ENCODE measurements at places on chromosomes 6 and 20. TPM values are rescaled to one million over a fixed set of nuclear protein-coding genes. Genes with fewer than 3 reads are reported as not detected.
A peak's percentile ranks its signal among the peaks of the same experiment; 100 is the strongest.

DNA sequence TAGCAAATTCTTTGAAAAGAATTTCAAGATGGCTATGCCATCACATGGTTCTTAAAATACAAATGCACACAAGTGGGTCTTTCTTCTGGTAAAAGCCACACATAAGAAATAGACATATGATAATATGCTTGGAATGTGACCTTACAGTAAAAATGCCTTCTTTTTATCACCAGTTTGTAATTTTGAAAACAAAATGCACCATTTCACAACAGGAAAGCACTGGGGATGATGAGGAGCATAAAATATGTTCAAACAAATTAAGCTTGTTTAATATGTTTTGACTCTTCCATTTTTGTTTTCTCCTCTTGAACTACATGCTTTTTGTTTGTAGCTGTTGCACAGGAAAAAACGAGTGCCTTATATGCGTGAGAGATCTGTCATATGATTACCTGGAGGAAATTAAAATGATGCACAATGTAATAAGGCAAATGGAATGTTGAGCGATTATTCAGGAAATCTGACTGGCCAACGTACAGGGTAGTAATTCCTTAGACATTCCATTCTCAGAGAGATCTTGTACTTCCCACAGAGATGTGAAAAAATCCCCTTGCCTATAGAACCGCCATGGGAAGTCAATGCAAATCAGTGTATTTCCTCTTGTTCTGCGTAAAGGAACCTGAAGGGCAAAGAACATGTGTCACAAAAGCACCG, 911.6 kb downstream of the TFAP2A start:
- DNase-seq: no peak

DNA sequence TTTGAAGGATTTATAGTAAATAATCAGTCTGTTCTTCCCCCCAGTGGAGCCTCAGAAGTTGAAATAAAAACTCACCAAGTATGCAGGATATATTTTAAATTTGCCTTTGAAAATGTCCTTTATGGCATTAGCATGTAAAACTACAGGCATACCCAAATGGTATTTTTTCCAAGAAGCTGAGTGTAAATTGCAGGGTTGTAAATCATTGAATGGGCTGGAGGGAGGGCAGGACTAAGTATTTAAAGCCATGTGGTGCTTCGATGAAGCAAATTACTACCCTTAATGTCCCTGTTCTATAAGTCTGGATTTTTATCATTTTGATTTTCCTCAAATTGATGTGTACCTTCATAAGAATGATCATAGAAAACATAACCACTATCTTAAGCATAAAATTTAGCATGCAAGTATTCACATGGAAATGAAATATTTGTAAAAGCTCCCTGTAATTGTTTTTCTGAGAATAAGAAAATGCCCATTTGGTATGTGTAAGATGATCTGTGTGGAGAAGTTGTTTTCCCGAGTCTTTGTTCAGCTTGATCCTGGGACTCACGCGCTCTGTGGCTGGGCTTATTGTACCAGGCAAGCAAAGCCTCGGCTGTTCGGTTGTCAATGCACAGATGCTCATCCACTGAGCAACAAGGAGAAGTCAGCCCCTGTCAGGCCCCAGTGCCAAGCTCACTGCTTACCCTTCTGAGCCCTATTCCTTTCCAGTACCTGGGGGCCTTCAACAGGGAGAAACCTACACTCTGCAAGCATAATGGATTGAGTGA, 66.7 kb downstream of the CD164 start:
- no peak for DNase-seq

GRCh38 chr20:50027611-50028105, 44.9 kb downstream of the SNAI1 start:
- DNase-seq: no peak

GRCh38 chr20:50504231-50504823, 5.9 kb upstream of the PTPN1 start:
- no peak for DNase-seq

DNA sequence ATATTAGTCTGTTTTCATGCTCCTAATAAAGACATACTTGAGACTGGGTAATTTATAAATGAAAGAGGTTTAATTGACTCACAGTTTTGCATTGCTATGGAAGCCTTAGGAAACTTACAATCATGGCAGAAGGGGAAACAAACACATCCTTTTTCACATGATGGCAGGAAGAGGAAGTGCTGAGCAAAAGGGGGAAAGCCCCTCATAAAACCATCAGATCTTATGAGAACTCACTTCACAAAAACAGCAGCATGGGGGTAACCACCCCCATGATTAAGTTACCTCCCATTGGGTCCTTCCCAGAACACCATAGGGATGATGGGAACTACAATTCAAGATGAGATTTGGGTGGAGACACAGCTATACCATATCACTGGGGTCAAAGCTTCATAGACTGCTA, 254.2 kb downstream of the ERMARD start:
- no peak for DNase-seq

GRCh38 chr6:42963855-42964605, 3.5 kb downstream of the GNMT start:
- peak; percentile 74 for DNase-seq

- peak; percentile 50 for DNase-seq
These were observed 13.9 kb downstream of the ZNF217 start for GRCh38 chr20:53579581-53580375.

GRCh38 chr20:58747211-58747610, 54.6 kb downstream of the NPEPL1 start:
- DNase-seq: no peak

GRCh38 chr6:23086100-23086499, 516.7 kb downstream of the HDGFL1 start:
- DNase-seq: no peak

- DNase-seq: no peak
These were observed 4.1 kb downstream of the MTRES1 start for GRCh38 chr6:107032051-107032450.

DNA sequence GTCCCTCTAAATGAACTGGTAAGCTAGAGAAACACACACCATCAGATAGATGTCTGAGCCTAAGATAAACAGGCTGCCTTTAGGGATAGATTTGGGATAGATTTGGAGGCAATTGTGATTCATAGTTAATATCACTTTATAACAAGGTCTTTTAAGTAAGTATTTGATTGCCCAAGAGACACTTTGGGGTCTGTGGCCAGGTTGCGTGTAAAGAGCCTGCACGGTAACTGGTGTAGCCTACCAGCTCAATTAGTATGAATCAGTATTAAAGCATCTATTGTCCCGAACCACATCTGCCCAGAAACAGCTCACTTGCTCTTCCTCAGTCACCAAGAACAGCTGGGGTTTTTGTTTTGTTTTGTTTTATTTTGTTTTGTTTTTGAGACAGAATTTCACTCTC, 193.3 kb downstream of the SASH1 start:
- no peak for DNase-seq

DNA sequence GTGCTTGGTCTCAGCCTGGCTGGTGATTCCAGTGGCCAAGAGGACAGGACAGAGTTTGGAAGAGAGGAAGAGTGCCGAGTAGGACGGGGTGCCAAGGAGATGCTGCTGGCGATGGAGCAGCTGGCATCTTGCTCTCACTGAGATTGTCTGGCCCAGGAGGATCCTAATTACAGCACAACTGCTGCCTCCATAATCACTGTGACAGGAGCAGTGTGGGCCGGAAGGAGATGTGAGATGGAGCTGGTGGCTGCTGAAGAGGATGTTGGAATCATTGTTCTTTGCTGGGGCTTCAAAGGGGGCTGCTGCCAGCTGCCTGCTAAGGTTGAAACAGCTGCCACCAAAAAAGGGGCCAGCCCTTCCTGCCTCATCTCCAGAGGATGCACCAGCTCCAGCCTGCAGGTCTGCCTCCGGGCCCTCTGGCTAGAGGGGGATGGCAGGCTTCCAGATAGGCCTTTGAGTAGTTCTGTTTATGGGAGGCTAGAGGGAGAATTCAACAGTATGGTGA, 214.4 kb downstream of the RNF144B start:
- no peak for DNase-seq

DNA sequence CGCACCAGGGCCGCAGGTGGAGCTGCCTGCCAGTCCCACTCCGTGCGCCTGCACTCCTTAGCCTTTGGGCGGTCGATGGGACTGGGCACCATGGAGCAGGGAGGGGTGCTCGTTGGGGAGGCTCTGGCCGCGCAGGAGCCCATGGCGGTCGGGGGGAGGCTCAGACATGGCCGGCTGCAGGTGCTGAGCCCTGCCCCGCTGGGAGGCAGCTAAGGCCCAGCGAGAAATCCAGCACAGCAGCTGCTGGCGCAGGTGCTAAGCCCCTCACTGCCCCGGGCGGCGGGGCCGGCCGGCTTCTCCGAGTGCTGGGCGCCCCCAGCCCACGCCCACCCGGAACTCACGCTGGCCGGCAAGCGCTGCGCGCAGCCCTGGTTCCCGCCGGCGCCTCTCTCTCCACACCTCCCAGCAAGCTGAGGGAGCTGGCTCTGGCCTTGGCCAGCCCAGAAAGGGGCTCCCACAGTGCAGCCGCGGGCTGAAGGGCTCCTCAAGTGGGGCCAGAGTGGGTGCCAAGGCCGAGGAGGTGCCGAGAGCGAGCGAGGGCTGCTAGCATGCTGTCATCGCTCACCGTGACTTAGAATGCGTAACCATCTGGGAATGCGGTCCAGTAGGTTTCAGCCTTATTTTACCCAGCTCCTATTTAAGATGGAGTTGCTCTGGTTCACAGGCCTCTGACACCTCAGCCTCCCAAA, 77.3 kb downstream of the C6orf52 start:
- DNase-seq: no peak

DNA sequence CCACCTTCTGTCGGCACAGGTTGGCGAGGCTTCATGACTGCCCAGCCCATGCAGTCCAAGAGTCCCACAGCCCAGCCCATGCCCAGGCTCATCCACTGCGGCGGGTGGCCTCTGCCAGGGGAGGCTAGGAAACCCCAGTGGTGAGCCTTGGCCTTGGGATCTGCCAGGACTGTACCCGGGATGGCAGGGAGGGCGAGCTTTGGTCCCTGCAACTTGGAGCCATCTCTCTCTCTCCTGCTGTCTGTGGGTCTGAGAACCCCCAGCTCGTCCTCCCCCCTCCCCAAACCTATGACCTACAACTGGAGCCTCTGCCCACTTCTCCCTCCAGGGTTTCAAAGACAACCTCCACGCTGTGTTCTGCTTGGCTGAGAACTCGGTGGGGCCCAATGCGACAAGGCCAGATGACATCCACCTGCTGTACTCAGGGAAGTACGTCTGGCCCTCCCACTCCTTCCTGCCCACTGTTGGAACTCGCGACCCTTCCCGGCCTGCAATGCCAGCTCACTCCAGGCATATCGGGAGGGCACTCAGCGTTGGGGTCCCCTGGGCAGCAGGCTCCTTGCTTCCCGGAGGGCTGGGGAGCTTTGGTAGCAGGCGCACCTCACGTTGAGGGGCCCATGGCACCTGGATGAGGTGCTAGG, 19.7 kb downstream of the NPEPL1 start:
- no peak for DNase-seq

GRCh38 chr20:35511814-35512420, 17.5 kb downstream of the C20orf173 start:
- no peak for DNase-seq

DNA sequence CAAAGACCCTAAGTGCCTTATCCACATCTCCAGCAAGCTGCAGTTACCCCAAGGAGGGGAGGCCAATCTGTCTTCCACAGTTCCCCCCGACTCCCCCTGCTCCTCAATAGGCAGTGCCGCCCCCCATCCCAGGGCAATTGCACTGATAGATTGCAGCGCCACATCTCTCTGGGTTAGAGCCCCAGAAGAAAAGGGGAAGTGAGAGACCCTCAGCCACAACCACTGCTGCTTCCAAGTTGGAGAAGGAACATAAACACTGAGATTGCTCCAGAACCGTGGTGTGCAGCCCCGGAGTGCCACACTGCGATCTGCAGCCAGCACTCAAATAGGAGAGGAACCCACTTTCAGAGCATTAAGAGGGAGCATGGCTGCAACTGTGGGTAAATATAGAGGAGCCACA, 101.5 kb downstream of the RWDD2A start:
- DNase-seq: no peak

DNA sequence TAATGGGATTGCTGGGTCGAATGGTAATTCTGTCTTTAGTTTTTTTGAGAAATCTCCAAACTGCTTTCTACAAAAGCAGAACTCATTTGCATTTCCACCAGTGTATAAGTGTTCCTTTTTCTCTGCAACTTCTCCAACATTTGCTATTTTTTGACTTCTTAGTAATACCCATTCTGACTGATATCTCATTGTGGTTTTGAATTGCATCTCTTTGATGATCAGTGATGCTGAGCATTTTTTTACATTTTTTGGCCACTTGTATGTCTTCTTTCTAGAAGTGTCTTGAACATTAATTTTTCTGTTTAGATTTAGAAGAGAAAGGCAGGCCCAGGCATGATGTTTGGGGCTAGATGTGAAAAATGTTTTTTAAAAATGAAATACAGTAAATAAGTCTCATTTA, 553.1 kb upstream of the MAN1A1 start:
- no peak for DNase-seq

GRCh38 chr6:14274546-14275492, 157.2 kb downstream of the CD83 start:
- no peak for DNase-seq

GRCh38 chr6:158063736-158064135, 82.1 kb downstream of the SYNJ2 start:
- no peak for DNase-seq

GRCh38 chr6:64376394-64376793, 740.8 kb downstream of the PHF3 start:
- no peak for DNase-seq

- DNase-seq: no peak
These were observed 36.2 kb downstream of the FYN start for GRCh38 chr6:111837007-111837406.

GRCh38 chr20:59378396-59378795, 78.0 kb downstream of the EDN3 start:
- no peak for DNase-seq

GRCh38 chr6:133567636-133568035, 321.3 kb upstream of the TCF21 start:
- no peak for DNase-seq

DNA sequence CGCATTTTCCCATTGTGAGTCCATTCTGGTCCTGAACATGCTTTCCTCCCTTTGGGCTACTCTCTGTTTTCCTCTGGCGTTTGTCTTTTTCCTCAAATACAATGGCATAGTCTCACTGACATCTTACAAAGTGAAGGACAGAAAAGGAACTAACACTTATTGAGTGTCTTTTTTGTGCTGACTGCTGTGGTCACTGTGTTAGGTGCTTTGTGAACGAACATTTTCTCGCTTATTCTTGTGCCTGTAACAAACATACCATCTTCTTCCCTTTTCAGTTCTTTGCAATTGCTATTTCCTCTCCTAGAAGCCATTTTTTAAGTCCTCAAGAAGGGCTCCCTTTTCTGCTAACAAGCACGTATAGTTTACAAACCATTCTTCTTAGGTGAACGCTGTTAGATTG, 15.4 kb downstream of the FIG4 start:
- DNase-seq: no peak

PI16 gene
- not detected for total RNA-seq

JAG1 gene
- total RNA-seq: 0.58 TPM

LPA gene
- total RNA-seq: not detected

MCHR2 gene
- not detected for total RNA-seq

ZSCAN23 gene
- 1.6 TPM for total RNA-seq

C6orf47 gene
- total RNA-seq: 11.7 TPM

LY6G6F gene
- total RNA-seq: not detected

RXRB gene
- 41.9 TPM for total RNA-seq

C4A gene
- total RNA-seq: 2.8 TPM

HELZ2 gene
- total RNA-seq: 17.6 TPM

MRPS18B gene
- 109 TPM for total RNA-seq

MARCKS gene
- 0.47 TPM for total RNA-seq

GLP1R gene
- 1.1 TPM for total RNA-seq

All from activated CD8-positive, alpha-beta T cell treated with anti-CD3 and anti-CD28 coated beads for 36 hours (primary cell).